Mononuclear cell (primary cell): ENCODE measurements at places on chromosomes 4 and X. TPM values are rescaled to one million over a fixed set of nuclear protein-coding genes. Genes with fewer than 3 reads are reported as not detected.

Gene FBXW7
- total RNA-seq = 366 TPM

Gene MAGEA9B
- not detected for total RNA-seq

Gene CDX4
- not detected for total RNA-seq

Gene C4orf51
- not detected for total RNA-seq

Gene CACNA1F
- total RNA-seq = 0.31 TPM

Gene COL4A5
- total RNA-seq = not detected

Gene CFAP47
- total RNA-seq = 0.10 TPM

Gene RAB33A
- 8.2 TPM for total RNA-seq

Gene VMA21
- 27.9 TPM for total RNA-seq

Gene GPRIN3
- 51.6 TPM for total RNA-seq

Gene CORIN
- 0.10 TPM for total RNA-seq

Gene UGT2A1
- not detected for total RNA-seq

Gene MRPS18C
- total RNA-seq = 19.4 TPM

Gene GLUD2
- 0.84 TPM for total RNA-seq
